Renal cortex interstitium (tissue), 15 donors: ENCODE measurements at places on chromosomes 2 and 18. TPM values are rescaled to one million over a fixed set of nuclear protein-coding genes. Genes with fewer than 3 reads are reported as not detected.
A peak's percentile ranks its signal among the peaks of the same experiment; 100 is the strongest.

KATNAL2 gene
- polyA plus RNA-seq, result 10.5 TPM

G6PC2 gene
- polyA plus RNA-seq, result not detected

SLC14A1 gene
- 3.1 TPM for polyA plus RNA-seq

ABHD1 gene
- 1.9 TPM for polyA plus RNA-seq

CXCR4 gene
- 59.7 TPM for polyA plus RNA-seq

FSHR gene
- polyA plus RNA-seq, result not detected

ZNF804A gene
- polyA plus RNA-seq, result 1.2 TPM

UGT1A5 gene
- not detected for polyA plus RNA-seq

RAB17 gene
- 9.9 TPM for polyA plus RNA-seq

IL36B gene
- not detected for polyA plus RNA-seq

PPP1R1C gene
- 3.1 TPM for polyA plus RNA-seq

CPO gene
- 1.00 TPM for polyA plus RNA-seq

KLHL41 gene
- polyA plus RNA-seq, result 2.1 TPM

PAIP2B gene
- polyA plus RNA-seq, result 18.9 TPM

PPIG gene
- polyA plus RNA-seq, result 96.7 TPM

ADAM23 gene
- 3.6 TPM for polyA plus RNA-seq

GRCh38 chr2:127101756-127102477 is 5.0 kb downstream of the BIN1 start:
- DNase-seq, result no peak

GRCh38 chr2:123928358-123928757 is 96.7 kb upstream of the CNTNAP5 start:
- DNase-seq, result no peak

DNA sequence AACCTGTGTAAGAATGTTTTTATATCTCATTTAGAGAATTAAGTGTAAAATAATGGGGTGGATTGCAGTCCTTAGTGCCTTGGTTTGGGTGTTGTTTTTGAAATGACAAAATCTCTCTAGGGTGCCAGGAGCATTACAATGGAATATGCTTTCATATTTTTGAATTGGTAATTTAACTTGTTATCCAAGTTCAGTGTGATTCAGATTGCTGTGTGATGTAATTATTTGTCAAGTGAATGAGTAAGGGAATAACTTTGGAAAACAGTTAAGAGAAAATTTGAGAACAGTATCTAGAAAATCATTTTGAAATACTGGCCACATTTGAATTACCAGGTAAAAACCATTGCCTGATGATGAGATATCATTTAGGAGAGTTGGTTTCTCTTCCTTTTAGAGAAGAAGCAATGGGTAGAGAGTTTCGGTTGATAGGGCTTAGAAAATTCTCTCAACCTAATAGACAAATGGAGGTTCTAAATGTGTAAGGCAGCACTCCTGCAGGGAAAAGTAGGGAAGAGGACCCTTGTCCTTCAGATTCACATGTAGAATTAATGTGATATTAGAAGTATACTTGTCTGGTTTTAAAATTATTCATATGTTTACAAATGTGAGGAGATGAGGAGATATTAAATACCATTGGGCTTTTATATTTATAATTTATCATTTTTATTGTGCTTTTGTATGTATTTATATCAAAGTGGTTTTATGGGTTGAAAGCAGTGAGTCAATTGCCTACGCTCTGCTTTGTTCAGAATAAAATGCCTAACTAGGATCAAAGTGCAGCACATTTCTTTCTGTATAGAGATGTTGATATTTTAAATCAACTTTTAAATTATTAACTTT is 124.8 kb downstream of the PHLPP1 start:
- no peak for DNase-seq

DNA sequence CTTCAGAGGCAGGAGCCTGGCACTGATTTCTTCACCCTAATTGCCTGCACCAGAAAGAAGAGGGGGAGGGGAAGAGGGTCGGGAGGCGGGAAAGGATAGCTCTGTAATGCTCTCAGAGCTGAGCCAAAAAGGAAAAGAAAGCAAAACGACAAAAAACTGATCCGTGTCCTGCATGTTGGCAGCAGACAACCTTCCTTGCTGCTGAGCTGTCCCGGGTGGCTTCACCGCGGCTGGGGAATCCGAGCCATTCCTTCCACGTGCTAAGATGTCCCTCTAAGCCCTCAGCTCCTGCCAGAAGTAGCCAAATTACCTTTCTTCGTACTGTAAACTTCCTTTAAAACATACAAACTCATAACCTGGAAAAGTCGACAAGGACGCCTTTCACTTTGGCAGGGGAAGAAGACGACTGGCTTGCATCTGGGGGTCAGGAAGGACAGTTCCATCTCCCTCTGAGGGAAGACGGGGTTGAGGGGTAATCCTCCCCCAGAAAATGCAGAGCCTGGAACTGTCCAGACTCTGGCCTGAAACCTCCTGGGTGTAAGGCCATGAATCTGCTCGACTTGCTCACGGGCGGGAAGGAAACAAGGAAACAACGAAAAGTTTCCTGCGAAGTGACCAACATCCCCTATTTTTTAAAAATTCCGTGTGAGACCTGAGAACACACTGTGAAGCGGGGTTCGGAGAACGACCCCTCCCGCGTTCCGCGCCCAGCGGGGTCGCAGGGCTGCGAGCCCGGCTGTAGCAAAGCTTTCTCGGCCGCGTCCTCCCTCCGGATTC is 7.7 kb downstream of the OTX1 start:
- no peak for DNase-seq

GRCh38 chr2:111117598-111118480 is 2.9 kb upstream of the BCL2L11 start:
- DNase-seq, result peak; percentile 22

DNA sequence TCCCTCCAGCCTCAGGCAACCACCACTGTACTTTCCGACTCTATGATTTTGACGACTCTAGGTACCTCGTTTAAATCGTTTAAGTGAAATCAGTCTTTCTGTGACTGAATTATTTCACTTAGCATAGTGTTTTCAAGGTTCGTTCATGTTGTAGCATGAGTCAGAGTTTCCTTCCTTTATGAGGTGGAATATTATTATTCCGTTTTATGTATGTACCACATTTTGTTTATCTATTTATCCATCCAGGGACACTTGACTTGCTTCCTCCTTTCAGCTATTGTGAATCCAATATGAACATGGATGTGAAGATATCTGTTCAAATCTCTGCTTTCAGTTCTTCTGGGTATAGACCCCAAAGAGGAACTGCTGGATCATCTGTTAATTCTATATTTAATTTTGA is 19.1 kb downstream of the IL1R2 start:
- DNase-seq, result no peak

DNA sequence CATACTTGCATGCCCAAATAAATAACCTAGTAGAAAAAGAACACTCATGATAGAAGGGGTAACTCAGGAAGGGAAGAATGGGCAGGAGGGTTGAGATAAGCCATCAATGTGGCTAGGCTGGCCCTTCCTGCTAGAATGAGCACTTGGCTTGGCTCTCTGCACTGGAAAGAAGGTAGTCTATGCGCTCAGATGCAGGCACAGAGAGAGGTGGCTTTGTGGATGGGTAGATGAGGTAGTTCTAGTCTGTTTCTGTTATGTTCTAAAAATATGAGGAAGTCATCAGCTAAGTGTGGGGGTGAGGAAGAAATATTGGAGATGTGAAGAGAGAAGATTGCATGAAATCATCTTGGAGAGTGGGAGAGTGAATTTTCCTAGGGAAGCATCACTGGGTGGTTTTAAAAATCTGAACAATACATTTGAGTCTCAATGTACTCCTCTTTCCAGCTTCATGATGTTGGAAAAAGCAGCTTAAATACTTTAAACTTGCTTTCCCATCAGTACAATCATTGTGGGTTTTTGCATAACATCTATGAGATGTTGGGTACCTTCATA is 357.1 kb downstream of the CNTNAP5 start:
- DNase-seq, result no peak

DNA sequence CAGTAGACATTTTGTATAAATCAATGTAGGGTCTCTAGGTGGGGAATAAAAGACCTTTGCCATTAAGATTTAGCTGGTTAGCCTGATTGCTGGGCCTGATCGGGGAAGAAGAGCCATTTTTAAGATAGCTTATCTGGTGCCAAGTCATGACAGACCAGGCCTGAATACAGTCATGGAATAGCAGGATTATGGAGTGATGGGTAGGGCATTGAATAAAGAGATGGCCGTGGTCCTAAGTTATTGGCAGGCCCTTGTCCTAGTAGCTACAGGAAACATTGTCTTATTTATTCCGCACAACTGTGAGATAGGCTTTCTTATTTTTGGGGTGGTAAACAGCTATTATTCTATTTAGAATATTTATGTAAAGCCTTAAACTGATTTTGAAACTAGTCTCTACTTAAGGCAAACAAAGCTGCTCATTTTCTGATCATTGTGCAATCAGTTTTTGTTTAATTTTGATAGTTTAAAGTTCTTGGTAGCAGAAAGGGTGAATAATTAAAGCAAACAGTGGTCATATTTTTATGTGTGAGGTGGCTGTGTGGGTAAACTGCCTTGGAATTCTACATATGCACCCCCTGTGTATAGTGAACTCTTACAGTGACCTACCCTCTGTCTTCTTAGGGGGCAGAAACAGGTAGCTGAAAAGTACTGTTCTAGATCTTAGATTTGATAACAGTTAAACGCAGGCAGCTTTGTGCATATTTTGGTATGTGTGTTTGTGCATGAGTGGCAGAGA is 22.6 kb downstream of the ZNF236 start:
- DNase-seq, result no peak

- no peak for DNase-seq
These were observed 173.1 kb downstream of the LCLAT1 start for GRCh38 chr2:30620102-30620501.

DNA sequence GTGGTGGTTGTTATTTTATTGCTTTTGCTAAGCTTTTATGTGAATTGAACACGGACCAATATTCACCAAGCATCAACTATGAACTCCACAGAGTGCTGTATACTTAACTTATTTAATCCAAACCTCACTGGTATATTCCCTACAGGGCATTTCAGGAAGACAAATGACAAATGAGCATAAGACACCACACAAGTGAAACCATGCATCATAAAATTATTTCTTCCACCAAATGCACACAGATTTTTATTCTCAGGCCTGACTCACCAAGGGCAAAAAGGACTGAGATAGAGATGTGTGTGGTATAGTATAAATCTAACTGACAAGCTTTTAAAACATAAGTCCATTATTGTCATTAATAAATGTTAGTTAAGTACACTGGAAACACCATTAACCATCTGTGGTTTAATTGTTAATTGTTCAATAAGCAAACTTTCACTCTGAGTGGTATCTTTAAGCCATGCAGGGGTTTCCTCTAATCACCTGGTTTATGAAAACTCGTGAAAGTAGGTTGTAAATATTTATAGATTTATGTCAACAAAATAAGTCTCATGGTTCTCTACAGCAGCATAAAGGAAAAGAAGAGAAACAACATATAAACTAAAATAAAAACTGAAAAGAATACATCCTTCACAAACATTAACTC is 77.6 kb upstream of the CRIM1 start:
- DNase-seq, result no peak

DNA sequence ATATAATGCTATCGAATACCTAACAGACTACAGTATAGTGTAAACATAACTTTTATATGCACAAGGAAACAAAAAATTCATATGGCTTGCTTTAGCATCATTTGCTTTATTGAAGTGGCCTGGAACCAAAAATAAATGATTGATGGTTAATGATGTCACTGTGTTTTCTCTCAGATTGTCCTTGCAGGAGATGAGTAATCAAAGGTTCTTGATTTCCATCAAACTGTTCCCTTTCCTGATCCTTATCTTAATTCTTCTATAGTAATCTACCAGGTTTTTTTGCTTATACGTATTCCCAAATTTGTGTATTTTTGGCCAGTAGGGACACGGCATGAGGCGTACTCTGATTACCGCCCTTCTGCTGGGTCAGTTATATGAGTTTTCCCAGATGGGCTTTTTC is 104.9 kb upstream of the CXCR4 start:
- no peak for DNase-seq

GRCh38 chr18:78757014-78757413 is 222.6 kb upstream of the SALL3 start:
- DNase-seq, result no peak

DNA sequence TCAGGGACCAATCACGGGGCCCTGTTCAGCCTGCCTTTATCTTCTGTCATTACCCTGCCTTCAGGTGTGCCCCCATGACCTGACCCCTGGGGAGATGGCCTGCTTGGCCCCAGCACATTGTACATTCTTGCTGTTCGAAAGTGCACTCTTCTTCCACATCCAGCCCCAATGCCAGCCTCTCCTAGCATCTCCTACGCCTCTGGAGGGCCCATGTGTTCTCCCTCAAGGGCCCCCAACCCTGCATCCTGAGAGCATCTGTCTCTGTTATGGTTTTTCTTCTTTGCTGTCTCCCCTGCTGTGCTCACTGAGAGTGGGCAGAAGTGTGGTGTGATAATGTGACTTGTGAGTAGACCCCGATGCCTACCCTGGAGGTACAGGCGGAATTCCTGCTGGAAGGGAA is 41.5 kb upstream of the OTOS start:
- no peak for DNase-seq

- no peak for DNase-seq
These were observed 1.5 kb upstream of the BUB1 start for GRCh38 chr2:110679337-110679707.

- DNase-seq, result no peak
These were observed 260.8 kb downstream of the TGIF1 start for GRCh38 chr18:3710712-3711301.

DNA sequence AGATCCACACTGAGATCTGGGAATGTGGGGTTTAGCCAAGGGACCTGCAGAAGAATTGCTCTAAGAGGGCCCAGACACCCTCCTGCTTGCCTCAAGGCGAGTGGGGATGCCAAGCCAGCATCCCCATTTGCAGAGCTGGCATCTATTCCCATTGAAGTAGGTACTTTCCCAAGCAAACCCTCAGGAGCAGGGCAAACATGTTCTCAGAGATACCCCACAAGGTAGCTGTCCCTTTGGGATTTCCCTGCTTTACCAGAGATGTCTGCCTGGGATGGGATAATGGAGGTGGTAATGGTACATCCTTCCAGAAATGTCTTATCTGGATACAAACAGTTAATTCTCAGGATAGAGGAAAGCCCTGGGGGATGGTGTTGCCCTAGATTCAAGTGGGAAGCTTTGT is 51.2 kb downstream of the GYPC start:
- DNase-seq, result no peak
